Pancreas (tissue), 10 donors: ENCODE measurements at places on chromosomes 6 and 20. TPM values are rescaled to one million over a fixed set of nuclear protein-coding genes. Genes with fewer than 3 reads are reported as not detected.

DNA sequence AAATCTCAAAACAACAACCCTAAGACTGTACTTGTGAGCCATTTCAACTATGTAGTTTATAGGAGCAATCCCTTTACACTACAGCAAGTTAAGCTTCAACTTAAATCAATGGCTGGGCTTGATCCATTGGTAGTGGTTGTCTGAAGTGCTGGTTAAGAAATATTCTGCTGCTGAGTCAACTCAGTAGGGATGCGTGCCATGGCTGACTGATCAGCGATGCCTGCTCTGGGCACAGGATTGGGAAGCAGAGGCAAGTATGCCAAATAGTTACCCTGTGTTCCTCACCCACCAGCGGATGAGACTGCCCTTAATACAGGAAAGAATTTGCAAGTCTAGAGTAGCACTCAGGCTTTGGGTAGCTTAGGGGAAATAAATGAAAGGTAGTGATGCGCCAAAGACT lies 41.5 kb downstream of the GCM1 start:
- no peak for DNase-seq

DNA sequence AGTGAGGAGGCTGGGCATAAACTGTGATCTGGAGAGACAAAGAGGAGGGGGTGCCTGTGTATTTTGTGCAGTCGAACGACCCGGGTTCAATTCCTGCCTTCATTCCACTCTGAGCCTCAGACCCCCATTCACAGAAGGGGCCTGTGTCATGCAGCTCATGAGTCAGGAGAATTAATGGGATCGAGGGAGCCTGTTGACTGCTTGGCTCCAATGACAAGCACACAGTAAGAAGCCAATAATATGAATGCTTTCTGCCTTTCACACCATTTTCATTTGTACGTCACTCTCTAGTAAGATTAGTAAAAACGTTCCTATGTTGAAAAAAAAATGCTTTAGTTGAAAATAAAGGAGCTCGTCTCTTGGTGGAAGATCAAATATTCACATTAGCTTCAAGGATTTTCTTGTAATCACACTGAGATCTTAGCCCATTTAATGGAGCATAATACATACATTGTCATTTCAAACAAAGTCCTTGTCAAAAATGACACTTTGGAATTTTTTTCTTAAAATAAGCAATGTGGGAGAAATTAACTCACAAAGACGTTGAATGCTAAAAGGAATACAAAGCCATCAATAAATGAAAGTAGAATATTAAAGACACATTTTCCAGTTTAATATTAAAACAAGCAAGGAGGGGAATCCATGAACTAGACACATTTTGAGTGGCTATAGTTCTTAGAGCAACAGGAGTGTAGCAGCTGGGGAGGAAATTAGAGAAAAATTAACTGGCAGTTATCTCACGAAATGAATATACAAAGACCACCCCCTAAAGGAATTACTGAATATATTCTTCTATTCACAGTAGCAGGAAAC lies 246.7 kb upstream of the AFDN start:
- no peak for DNase-seq

GRCh38 chr20:57139342-57140093 lies 126.9 kb downstream of the BMP7 start:
- DNase-seq: no peak

- DNase-seq: no peak
Measured at GRCh38 chr20:57320358-57320757, 9.2 kb upstream of the SPO11 start.

DNA sequence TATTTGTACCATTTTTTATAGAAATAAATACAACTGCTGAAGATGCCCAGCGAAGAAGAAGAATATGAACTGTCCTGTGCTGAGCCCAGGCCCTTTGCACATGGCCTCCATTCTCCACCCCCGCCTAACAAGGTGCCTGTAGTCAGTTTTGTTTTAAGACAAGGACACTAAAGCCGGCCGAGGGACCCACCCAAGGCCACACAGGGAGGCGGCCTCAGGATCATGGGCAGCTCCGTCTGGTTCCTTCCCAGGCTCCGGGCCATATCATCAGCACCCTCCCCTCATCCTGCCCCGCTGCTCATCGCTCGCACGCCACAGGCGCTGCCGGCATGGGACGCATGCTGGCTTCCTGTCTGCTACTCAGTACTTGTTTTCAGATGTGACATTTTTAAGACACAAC lies 21.3 kb downstream of the PSMG4 start:
- DNase-seq: peak; percentile 49

The EGFL8 gene
- total RNA-seq: 6.2 TPM

The RNF217 gene
- total RNA-seq: 12.0 TPM

The MAN1A1 gene
- 19.1 TPM for total RNA-seq

The CAP2 gene
- total RNA-seq: 4.0 TPM
